ENCODE measurements at places on chromosomes 7 and 10.

DNA sequence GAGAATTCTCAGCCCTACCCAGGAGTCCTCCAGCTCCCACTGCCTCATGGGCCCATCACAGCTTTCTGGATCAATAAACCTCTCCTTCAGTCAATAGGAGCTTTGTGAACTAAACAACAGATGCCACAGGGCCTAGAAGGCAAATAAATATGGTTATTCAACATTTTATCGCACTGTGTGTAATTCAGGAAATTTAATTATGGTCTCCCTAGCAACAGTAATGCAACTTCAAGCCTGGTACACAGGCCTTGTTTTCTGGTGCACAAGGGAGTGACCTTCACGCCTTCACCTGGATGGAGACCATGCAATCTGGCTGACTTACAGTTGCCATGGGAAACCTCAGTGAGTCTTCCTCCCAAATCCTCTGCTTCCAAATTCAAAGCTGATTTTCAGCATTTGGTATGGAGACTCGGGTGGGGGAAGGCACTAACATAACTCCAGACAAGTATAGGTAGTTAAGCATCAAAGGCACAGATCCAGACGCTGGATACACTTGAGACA, 441.0 kb upstream of the NPVF start:
- DNase-seq: no peak

DNA sequence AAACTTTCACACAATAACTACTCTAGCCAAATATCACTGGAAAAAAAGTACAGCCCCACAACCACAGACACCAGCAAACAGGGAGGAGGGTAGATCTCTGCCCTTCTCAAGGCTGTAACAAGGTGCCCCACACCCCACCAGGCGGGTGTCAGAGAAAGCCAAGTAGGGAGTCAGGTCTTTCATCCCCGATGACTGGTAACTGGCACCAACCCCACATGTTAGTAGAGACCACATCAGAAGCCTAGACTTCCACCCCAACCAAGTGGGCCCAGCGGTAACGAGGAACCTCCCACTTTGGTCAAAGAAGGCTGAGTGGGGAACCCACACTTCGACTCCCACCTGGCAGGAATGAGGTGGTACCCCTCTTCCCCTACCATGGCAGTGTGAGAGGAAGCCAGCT, 16.4 kb upstream of the RUFY2 start:
- no peak for DNase-seq

- no peak for DNase-seq
These were observed 47.0 kb upstream of the ZNF107 start for GRCh38 chr7:64618785-64619456.

DNA sequence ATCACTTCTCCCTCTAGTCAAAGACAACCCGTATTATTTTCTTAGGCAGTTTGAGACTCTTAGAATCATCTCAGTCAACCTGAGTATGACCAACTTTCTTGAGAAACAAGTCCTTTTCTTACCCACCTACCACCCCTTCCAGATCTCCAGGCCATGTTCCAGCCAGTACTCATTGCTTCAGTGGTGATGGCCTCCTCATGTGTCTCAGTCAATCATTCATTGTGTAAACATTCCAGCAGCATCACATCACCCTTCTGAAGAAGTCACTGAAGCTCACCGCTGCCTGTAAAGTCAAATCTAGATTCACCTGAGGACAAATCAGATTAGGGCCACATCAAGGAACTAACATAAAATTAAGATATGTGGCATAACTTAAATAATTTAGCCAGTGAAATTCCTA, 467.2 kb upstream of the NRP1 start:
- DNase-seq: no peak

DNA sequence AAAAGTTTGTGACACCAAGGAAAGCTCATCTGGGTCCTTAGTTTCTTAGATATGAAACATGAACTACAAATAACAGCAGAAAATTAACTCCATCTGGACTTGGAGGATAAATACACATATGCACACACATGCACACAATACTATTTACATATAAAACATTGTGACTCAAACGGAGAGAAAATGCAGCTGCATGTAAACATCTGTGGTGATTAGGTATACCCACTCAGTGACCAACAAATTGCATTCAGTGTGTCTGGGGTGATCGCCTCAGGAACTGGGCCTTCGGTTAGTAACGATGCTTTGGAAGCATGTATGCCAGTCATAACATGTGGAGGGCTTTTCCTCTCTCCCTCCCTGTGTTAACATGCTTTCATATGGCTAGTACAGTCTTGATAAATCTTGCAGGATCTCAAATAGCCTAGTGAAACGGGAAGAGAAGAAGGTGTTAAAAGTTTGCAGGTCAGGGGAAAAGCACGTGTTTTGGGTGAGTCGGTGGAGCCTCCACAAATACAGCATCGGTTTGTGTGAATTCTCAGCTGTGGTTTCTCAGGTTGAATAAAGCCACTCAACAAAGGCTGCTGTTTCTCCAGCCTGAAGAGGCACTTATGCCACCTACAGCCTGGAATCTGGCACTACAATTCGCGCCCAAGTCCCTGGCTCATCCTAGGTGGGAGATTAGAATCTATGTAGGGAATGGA, 8.7 kb upstream of the GLRX3 start:
- no peak for DNase-seq

DNA sequence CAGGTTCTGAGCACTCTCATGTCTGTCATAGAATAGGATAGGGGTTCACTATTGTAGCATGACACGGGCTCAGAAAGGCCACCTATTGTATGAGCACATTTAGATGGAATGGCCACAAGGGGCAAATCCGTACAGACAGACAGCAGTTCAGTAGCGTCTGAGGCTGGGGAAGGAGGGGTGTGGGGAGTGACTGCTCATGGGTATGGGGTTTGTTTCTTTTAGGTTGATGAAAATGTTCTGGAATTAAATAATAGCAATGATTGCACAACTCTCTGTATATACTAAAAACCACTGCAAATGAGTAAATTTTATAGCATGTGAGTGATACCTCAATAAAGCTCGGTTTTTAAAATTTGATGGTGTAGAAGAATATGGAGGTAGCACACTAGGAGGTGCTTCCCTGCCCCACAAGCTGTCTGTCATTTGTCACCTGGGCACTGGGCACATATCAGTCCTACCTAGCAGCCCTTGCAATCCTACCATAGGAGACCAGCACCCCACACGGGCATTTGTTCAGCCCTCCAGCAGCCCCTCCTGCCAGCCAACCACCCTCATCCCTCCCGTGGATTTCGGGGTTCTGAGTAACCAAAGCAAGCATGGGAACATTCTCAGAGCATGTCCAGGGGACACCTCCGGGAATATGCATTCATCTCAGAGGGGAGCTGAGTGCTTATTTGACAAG, 35.2 kb downstream of the KCNMA1 start:
- no peak for DNase-seq

DNA sequence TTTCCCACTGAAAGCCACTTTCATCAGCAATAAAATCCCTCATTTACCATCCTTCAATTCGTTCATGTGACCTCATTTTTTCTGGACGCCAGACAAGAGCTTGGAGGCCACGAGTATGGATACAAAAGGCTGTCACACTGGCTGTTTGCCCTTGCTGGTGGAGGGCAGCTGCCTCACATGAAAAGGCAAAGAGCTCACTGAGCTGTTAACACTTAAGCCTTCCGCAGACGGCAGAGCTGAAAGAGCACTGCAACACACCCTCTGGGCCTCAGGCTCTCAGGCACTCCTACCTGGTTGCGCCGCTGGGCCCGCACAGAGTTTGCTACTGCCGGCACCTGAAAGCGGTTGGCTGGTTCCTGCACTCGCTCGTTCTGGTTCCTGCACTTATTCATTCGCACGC, 193.5 kb downstream of the CFTR start:
- no peak for DNase-seq
